ENCODE measurements at places on chromosomes 13 and 19. TPM values are rescaled to one million over a fixed set of nuclear protein-coding genes. Genes with fewer than 3 reads are reported as not detected.

DNAAF3 gene
- total RNA-seq: 0.63 TPM

- DNase-seq: no peak
Measured at GRCh38 chr13:39210961-39211534, 172.8 kb downstream of the NHLRC3 start.

DNA sequence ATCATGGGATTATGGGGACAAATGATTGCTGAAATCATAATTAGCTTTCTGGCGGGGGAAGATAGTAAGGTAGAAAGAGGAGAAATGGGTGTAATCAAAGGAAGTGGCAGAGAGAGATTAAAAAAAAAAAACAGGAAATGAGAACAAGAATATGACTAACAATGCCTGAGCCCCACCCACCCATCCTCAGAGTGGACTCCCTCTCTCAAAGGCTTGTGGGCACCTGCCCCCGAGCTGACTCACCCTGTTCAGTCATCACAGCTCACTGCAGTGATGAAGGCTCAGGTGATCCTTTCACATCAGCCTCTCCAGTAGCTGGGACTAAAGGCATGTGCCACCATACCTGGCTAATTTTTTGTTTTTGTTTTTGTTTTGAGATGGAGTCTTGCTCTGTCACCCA lies 26.4 kb upstream of the TPT1 start:
- no peak for DNase-seq

FSTL3 gene
- 4.3 TPM for total RNA-seq

LTBP4 gene
- total RNA-seq: 41.6 TPM

DNA sequence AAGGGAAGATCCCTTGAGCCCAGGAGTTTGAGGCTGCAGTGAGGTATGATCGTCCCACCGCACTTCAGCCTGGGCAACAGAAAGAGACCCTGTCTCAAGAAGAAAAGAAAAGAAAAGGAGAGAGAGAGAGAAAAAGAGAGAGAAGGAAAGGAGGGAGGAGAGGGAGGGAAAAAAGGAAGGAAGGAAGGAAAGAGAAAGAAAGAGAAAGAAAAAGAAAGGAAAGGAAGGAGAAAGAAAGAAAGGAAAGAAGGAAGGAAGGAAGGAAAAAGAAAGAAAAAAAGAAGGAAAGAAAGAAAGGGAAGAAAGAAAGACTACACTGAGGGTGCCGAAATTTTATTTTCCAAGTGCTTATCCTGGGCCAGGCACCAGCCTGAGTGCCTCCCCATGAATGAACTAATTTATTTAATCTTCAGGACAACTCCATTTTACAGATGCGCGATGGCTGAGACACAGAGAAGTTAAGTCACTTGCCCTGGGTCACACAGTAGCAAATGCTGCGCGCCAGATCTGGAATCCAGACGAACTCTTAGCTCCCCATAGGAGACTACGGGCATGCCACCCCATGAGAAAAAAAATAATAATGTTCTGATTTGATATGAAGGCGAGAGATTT lies 2.7 kb downstream of the CDC42EP5 start:
- DNase-seq: no peak

- no peak for DNase-seq
Measured at GRCh38 chr13:36432106-36432544, at the start of gene CCNA1. TSS of gene CCNA1 (plus strand) at chr13:36432495. CDS start at chr13:36433057, 562 bp downstream.

DNA sequence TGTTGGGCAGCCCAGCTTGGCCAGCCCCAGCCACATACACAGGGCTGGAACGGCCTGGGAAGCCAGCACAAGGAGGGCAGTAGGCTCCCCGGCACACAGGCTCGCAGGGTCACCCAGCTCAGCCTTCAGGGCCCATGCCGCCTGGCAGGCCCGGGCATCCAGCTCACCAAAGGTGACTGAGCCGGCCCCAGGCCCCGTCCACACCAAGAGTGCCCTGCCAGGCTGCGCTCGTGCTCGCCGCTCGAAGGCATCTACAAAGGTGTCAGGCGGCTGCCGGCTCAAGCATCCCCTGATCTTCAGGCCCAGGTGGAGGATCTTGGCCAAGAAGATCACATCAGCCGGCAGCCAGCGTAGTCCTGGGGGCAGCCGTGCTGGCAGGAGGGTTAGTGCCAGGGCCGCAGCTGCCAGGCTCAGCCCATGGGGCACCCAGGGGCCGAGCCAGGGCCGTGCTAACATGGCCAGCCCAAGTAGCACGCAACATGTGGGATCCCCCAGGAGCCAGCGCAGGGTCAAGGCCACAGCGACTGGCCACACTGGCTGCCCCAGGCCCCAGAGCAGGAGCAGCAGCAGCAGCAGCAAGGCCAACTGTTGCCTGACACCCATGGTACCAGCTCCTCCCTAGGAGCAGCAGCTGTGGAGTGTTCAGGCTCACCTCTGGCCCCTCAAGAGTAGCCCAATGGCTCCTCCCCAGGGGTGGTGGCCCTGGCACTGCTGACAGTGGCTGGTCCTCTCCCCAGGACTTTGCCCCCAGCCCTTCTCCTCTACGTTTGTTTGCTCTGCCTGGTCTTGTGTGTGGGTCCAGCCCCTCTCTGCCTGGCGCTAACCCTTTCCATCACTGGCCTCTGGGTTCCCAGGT lies at the start of gene SLC27A5:
SLC27A5 (minus strand) TSS at position 640 of the 856 bp plus-strand sequence; CDS start at position 603, 37 bp downstream.
- peak; percentile 96 for DNase-seq

DNA sequence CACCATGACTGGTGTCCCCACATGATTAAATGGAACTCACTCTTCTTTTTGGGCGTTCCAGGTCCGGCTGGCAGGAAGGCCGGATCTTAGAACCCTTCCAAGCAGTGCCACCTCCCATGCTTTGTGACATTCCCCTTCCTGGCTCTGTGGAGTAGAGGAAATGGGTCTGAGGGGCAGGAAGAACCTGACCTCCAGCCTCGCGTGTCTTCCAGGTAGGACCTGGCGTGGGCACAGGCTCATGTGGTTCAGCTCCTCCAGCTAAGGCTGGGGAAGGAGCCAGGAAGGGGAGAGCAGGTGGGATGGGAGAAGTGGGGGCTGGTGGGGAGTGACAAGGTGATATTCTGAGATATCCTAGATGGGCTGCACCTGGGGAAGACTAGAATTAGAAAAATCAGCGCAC lies 2.1 kb downstream of the TMEM255B start:
- DNase-seq: no peak

GRCh38 chr13:110263888-110264287 lies 43.1 kb downstream of the COL4A1 start:
- no peak for DNase-seq

DNA sequence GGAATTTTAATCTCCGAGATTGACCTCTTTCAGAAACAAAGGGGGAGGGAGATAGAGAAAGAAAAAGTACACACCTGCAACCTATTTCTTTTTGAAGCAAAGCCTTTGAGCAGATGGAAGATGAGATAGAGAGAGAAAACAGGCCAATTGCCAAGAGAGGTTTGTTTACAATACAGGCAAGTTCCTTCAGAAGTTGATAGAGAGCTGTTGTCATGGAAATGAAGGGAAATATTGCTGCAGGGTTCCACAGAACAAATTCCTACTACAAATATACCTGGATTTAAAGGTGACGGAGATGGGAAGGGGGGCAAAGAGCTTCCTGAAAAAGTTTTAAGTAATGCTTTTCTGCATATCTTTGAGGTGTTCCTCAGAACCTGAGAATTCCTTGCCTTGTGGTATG lies 388.4 kb downstream of the NDFIP2 start:
- DNase-seq: no peak

PDX1 gene
- 0.70 TPM for total RNA-seq

DNA sequence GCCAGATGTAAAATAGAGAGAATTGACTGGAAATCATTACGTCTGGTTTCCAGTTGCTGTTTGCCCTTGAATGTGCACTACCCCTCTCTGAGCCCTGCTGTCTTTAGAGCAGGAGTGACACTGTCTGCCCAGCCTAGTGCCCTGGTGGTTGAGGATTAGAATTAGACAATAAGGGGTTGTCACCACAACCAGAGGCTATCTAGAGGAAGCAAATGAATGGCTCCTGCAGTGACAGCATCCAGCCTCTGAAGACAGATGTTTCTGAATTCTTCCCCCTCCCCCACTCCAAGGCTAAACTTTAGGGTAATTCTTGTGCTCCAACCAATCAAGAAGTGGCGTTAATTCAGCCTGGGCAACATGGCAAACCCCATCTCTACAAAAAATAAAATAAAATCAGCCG lies 2.0 kb downstream of the RAB8A start:
- no peak for DNase-seq

DNA sequence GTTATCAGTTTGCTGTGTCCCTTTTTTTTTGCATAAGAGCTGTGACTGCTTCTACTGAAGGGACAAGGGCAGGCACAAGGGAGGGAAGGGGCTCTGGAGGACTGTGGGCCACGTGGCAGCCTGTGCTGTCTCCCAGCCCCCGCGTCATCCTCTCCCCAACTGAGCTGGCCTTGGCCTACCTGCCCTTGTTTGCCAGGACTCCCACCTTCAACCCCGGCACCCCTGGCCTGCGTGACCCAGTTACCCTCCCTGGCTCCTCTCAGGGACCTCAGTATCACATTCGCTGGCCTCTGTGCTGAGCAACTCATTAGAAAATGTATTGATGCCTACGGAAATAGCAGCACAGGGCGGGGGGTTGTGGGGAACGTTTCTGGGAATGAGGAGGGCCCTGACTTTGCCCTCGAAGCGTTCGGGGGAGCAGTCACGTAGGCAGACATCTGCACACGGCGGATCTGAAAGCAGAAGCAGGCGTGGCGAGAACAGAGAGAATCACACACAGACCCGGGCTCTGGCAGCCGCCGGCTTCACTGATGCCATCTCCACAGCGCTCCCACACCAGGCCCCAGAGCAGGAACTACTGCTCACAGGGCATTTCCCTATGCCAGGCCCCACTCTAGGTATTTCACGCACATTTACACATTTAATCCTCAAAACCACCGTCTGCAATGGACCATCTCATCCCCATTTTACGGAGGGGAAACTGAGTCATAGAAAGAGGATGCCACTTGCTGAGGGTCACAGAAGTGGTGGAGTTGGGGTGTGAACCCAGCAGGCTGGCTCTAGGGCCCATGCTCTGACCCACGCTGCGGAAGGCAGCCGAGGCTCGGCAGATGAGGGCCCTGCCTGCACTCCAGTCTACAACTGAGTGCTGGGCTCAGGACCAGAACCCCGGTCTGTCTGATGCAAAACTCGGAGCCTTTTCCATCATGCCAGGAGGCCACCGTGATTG lies 5.7 kb upstream of the ATF5 start:
- peak; percentile 96 for DNase-seq

DNA sequence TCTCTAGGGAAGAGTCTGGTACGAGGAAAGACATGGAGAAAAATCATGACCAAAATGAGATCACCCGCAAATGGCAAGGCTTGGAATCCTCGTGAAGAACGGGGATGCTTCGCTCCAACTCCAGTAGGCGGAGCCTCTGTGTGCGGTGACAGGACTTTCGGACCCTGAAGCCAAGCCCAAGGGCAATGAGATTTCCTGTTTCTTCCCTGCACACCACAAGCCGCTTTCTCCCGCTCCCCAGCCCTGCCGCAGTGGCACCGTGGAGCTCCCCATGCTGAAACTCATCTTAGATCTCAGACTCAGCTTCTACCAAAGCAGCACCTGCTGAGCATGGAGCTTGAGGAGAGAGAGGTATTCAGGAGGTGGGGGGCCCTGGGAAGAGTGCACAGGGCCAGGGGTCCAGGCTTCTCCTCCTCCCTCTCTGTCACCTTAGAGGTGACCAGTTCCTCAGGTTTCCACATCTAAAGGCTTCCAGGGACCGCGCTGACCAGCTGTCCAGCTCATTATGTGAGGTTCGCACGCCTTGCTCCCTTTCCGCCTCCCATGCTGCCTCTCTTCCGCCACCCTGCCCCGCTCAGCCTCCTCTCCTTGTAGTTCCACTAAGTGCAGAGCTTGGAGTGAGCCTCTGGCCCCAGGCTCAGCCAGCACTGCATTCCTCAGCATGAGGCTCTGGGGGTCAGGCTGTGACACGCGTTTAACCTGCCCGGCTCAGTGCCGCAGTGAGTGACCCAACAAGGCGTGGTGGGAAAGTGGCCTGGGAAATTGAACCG lies 153.8 kb upstream of the SOX1 start:
- peak; percentile 24 for DNase-seq

GNA15 gene
- total RNA-seq: 1.0 TPM

ZNF100 gene
- 3.0 TPM for total RNA-seq

DNA sequence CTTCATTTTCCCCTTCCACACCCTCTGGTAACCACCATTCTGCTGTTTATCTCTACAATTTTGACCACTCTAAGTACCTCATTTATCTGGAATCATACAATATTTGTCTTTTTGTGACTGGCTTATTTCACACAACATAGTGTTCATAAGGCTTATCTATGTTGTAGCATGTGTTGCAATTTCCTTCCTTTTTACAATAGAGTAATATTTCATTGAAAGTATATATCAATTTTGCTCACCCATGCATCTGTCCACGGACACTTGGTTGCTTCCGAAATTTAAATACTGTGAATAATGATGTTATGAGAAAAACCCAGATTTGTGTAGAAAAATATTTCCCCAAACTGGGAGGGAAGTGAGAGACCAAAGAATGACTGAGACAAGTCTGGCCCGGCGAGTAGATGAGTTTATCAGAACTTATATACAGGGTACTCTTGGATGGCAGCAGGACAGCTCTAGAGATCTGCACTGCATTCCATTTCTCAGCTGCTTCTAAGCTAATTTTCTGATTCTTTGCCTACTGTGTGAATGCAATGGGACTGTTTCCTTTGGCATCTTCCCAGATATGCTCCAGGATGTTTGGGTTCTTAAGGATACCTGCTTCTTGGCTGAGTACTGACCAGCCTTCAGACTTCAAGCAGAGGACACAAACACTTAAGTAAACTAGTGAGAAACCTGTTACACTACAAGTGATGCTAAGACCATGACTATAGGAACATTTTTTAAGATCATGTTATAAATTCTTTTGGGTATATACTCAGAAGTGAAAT lies 834.0 kb upstream of the PCDH9 start:
- no peak for DNase-seq

Data from left lobe of liver (tissue), 2 donors.